Stimulated activated naive CD8-positive, alpha-beta T cell treated with anti-CD3 and anti-CD28 coated beads, Interleukin-15, amount 100 ng/mL, for 72 hours (primary cell): ENCODE measurements at places on chromosomes 2 and 18.

- no peak for DNase-seq
Observed at GRCh38 chr18:55912071-55912470, 324.1 kb upstream of the TCF4 start.

DNA sequence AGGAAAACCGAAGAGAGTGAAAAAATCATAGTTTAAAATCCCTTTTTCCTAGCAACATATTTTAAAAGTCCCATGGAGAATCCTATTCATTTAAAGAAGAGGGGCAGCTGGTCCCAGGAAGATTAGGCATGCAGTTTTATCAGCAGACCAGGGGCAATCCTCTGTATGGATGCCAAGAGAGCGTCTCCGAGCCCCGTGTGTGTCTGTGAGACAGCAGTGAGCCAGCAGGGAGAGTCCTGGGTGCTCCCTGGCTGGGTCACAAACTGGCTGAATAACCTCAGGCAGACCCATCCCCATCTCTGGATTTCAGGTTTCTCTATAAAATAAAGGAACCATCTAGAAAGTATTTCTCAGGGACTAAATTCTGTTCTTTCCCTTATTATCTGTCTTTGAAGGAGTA is 128.2 kb upstream of the RIOK3 start:
- no peak for DNase-seq

GRCh38 chr2:122935506-122935905 is 1089.6 kb upstream of the CNTNAP5 start:
- no peak for DNase-seq

- peak; percentile 15 for DNase-seq
Observed at GRCh38 chr2:217660423-217660822, 342.4 kb downstream of the TNS1 start.

GRCh38 chr2:1663621-1664020 is 80.7 kb downstream of the PXDN start:
- no peak for DNase-seq

GRCh38 chr2:201971531-201972228 is 62.0 kb upstream of the FZD7 start:
- no peak for DNase-seq

- DNase-seq = no peak
Observed at GRCh38 chr2:64230540-64230939, 86.3 kb upstream of the PELI1 start.

DNA sequence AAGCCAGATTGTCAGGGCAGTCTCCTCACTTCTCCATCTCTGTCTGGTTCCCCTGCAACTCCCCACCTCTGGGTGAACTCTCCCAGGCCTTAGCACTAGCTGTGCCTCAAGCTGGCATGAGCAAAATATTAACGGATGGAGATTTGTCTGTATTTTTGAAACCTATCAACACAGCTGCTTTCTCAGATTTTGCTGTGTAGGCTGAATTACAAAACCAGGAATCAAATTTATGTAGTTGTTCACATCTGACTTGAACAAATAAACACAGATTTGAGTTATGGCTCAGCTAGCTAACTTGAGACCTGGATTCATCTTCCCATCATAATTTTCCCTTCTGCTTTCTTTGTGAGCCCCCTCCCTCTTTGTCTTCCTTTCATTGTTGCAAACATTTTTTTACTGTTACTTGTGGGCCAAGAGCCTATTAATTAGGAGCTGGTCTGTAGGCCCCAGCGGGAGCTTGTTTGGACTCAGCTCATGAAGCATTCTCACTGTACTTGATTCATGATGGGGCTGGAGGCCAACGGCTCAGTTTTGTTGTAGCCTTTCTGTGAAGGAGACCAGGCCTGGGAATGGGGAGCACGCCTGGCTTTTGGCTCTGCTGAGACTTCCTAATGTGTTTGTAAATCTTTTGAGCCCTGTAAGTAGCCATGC is 164.1 kb upstream of the GATA6 start:
- DNase-seq = no peak

- DNase-seq = no peak
Observed at GRCh38 chr2:213199871-213200270, 48.5 kb upstream of the IKZF2 start.

DNA sequence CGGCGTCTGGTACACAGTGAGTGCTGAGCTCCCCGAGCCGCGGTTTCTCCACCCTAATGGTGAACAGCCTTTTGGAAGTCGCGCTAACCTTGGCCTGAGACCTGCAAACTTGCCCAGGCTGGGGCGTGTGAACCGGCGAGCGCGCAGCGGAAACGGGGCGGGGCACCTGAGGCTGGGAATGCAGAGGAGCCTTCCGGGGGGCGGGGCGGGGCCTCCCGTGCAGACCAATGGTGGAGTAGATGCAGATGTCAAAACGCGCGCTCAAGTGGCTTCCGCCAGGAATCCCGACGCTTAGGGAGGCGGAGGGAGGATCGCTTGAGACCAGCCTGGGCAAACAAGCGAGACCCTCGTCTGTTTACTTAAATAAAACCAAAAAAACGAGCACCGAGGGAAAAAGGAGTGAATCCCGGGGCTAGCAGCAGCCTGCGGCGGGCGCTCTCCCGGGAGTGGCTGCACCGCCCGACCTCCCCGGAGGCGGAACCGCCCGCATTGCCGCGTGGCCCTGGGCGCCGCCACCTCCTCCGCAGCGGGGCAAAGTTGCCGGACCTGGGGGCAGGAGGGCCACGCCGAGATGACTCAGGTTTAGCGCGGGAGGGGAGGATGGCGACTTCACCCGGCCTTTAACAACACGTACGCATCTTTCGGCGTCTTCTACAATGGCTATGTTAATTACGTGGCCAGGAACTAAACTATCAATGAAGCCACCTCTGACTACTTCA is 2.2 kb upstream of the RRM2 start:
- peak; percentile 86 for DNase-seq

DNA sequence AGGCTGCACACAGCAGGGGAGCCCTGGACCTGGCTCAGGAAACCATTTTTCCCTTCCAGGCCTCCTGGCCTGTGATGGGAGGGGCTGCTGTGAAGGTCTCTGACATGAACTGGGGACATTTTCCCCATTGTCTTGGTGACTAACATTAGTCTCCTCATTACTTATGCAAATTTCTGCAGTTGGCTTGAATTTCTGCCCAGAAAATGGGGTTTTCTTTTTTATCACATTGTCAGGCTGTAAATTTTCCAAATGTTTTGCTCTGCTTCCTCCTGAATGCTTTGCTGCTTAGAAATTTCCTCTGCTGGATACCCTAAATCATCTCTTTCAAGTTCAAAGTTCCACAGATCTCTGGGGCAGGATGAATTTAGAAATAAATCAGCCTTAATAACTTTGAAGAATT is 78.2 kb downstream of the EHBP1 start:
- no peak for DNase-seq

DNA sequence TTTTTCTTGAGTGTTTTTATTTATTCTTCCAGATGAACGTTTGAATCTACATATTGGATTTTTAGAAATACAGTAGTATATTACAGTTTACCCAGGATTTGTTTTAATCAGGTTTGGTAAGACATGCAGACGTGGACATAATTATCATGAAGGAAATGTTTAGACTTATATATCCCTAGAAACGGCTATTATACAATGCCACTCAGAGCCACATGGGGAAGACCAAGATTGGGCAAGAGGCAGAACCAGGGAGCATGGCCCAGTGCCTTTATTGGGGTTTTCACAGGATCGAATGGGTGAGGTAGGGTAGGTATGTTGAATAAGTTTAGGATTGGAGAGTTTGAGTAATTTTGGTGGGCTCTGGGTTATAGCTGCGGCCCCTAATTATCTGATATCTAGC is 212.2 kb downstream of the CAMKMT start:
- no peak for DNase-seq

DNA sequence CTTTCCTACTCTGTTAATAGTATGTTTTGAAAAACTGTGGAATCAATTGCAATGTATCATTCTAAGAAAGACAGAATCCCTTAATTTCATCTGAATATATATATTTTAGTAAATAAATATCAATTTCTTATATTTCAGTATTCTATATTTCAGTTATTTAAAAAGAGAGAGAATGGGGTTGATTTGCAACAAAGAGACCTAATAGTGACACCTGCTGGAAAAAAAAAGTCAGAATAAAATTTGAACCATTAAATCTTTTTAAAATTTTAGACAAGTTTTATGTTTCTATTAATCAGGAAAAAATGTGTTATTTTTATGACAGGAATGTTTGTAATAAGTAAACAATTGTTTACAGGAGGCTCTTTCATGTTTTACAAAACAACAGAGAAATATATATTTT is 20.7 kb upstream of the CCNT2 start:
- DNase-seq = no peak

- DNase-seq = no peak
Observed at GRCh38 chr2:226471987-226472470, 327.6 kb downstream of the IRS1 start.

- DNase-seq = no peak
Observed at GRCh38 chr2:191108331-191108730, 42.5 kb downstream of the STAT4 start.
